Ureter (tissue), 1 donor: ENCODE measurements at places on chromosomes 7 and 10. TPM values are rescaled to one million over a fixed set of nuclear protein-coding genes. Genes with fewer than 3 reads are reported as not detected.

DNA sequence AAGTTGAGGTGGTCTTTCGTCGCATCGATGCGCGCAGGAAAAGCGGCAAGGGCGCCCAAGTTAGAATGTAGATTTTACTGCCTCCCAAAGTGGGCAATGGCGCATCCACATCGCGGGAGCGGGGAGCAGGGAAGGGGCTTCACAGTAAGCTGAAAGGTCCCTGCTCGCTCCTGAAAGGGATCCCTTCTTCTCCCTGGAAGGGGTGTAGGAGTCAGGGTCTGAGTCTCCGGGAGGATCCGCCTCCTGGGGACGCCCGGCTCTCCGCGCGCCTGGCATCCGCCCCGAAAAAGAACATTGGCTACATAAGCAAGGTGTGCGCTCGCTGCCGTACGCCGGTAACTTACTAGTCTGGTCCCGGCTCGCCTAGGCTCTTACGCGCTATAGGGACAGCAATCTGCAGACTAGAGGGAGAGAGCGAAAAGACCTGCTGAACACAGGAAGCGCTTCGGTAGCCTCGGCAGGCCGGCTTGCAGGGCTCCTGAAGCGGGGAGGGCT, 804 bp downstream of the UNC5B start:
- DNase-seq = peak; percentile 80

DNA sequence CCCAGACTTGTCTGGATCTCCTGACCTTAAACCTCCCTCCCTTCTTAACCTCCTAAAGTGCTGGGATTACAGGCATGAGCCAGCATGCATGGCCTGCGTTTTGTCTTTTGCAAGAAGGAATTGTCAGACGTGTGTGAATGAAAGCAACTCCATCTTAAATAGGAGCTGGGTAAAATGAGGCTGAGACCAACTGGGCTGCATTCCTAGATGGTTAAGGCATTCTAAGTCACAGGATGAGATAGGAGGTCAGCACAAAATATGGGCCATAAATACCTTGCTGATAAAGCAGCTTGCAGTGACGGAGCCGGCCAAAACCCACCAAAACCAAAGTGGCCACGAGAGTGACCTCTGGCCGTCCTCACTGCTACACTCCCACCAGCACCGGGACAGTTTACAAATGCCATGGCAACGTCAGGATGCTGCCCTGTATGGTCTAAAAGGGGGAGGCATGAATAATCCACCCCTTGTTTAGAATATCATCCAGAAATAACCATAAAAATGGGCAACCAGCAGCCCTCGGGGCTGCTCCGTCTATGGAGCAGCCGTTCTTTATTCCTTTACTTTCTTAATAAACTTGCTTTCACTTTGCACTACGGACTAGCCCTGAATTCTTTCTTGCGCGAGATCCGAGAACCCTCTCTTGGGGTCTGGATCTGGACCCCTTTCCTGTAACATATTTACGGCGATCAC, 41.2 kb upstream of the SDK1 start:
- no peak for DNase-seq

THNSL1 gene
- 7.7 TPM for total RNA-seq

AGAP5 gene
- total RNA-seq = 17.7 TPM

- no peak for DNase-seq
Measured at GRCh38 chr10:86729677-86730076, 26.7 kb upstream of the BMPR1A start.

- DNase-seq = no peak
Measured at GRCh38 chr10:81949283-81949682, 74.3 kb downstream of the NRG3 start.

GRCh38 chr7:101104799-101105198, 19.5 kb downstream of the TRIM56 start:
- DNase-seq = no peak

- no peak for DNase-seq
Measured at GRCh38 chr7:116977172-116977571, 23.9 kb downstream of the ST7 start.

- no peak for DNase-seq
Measured at GRCh38 chr7:100649826-100650565, 6.3 kb downstream of the ACTL6B start.

DNA sequence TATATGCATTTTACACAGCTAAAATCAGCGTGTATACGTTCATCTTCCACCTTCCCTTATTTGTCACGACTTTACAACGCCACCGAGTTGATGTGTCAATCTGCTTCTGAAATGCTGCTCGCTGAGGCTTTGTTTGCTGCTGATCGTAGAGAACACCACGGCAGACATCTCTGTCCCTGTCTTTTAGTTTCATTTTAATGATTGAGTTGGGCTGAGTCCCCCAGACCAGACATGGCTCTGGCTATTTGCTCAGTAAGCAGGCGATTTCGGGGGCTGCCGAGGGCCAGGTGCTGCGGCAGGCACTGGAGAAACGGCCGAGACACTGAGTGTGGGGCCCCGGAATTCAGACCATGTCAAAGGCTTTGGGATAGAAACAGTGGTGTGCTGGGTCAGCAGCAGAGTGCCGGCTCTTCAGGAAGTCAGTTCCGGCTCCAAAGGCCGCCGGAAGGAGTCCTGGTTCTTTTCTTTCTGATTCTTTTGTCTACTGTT, 5.0 kb downstream of the LRRC27 start:
- DNase-seq = no peak

GRCh38 chr7:118974836-118975235, 750.3 kb downstream of the ANKRD7 start:
- no peak for DNase-seq

DNA sequence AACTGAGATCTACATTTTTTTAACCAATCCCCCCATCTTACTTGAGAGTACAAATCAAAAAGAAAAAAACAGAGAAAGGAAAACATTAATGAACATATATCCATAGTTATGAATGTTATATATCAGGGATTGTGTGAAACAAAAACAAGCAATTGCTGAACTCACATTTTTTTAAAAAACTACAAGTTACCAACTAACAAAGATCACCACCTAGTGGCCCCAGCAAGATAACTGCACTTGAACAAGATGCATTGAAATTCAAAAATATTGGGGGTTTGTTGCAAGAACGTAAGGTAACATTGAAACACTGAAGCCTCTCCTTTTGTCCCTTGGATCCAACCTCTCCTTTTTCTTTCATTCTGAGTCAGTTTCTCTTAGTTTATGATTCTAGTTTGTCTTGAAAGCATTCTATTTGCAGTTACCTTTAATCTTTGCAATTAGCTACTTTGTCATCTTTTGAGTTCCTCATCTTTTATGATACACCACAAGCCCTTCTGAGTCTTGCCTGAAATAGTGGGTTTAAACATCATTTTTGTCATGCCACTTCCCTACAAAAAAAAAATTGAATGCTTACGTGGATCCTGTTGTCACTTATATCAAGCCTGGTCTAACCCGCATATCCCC, 87.3 kb upstream of the TES start:
- DNase-seq = no peak

FAM131B gene
- 0.57 TPM for total RNA-seq

DNA sequence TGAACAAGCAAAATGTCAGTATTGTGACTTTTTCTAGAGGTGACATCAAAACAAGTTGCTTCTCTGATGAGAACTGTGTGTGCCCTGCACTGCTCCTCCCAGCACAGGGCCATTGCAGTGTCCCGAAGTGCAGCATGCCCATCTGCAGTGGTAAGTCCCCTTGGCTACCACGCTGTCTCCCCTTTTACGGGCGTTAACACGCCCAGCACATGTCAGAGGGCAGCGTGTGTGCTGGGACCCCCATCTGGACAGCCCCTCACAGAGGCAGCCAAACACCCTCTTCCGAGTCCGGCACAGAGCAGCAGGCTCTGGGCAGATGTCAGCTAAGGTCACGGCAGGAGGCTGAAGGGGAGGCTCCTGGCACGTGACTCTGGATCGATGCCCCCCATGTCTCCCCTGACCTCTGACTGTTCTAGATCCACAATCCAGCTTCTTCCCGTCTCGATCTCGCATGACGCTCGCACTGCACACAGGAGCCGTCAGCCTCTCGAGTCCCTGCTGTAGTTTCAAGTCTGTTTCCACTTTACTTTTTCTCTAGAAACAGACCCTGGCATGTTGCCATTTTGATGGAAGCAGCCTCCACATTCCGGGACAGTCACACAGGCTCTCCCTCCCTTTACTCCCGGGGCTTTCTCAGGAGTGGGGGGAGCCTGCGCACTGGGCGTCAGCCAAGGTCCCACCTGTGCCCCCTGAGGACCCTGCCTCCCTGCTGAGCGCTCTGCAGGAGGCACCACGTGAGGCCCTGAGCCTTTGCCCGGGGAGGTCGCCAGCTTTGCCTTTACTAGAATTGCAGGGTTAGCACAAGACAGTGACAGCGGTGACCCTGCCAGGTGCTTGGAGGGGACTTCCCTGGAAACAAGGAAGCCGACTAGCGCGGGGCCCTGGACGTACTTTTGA, 133.8 kb downstream of the TCERG1L start:
- DNase-seq = peak; percentile 39

DNA sequence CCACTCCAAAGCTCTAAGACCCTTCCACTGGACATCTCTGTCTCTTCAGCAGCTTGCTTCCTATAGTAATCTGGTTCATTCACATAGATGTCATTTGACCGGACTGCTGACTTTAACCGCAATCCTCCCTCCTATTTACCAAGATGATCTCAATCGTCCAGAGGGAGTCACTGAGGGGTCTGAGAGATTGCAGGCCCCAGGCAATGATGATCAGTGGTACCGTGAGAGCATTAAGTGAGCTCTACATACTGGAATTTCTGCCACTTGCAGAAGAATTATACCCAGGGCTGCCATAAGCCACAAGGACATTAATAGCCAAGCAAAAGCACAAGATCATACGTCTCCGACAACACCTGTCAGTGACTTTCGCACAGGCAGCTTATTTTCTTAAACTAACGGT, 245.9 kb downstream of the SFMBT2 start:
- no peak for DNase-seq

ECHS1 gene
- 130 TPM for total RNA-seq

DNA sequence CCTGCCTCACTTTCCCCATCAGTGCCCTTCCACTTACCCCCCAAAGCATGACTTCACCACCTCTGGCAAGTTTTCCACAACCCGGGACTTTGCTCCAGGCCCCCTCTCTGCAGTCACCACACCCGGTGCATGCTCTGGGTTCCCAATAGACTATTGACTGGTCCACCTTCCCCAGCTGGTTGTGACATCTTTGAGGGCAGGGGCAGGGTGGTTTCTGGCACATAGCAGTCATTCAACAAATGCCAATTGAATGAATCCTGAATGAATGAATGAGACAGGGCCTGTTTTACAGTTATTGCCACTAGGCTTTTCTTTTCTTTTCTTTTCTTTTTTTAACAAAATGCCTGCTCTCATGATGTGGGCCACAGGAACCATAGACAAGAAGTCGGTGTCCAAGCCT, 28.8 kb upstream of the DOCK1 start:
- DNase-seq = no peak

LHFPL3 gene
- not detected for total RNA-seq

DNA sequence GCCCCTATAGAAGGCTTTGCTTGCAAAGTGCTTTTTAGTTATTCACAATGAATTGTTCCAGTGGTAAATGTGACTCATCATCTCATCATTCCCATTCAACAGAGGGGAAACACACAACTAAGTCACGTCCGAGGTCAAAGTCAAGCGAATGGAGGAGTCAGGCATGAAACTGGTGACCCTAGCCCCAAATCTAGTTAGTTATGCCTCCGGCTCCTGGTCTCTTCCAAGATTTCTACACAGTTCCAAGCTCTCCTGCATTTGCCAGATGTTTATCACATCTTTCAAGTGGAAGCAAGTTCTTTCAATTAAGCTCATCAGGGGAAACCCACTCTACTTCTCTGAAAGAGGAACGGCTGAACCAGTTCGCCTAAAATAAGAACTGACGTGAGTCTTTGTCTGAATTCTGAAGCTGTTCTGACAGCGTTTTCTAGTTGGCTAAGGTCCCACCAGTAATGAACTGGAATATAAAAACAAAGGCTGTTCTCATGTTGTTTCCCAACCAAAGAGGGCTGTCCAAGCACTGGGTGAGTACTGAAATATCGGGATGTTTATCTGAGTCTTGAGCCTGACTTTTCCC, 140.9 kb upstream of the NRBF2 start:
- DNase-seq = no peak

- DNase-seq = no peak
Measured at GRCh38 chr10:117518246-117518645, 24.3 kb upstream of the EMX2 start.

DNA sequence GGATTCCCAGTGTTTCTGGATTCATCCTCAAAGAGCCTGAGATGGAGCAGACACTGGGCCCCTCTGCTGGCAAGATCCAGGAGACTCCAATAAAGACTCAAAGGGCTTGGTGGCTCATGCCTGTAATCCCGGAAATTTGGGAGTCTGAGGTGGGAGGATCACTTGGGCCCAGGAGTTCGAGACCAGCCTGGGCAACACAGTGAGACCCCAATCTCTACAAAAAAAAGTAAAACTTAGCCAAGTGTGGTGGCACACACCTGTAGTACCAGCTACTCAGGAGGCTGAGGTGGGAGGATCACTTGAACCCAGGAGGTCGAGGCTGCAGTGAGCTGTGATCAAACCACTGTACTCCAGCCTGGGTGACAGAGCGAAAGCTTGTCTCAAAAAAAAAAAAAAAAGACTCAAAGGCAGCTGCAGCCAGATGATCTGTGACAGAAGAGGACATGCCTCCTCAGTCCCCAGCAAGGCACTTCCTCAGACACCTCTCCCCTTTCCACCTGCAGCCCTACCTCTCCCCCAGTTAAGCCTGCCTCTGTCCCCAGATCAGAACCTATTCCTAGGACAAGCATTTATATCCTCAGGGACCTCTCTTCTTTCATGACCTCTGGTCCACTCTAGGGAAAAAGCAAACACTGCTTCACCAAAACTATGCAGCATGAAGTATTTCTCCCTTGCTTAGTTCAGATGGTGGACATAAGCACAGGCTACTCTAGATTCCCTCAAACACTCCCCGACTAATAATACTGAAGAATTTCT, 27.9 kb downstream of the PDLIM1 start:
- DNase-seq = no peak

- DNase-seq = no peak
Measured at GRCh38 chr10:44771233-44771995, 139.7 kb upstream of the TMEM72 start.

- no peak for DNase-seq
Measured at GRCh38 chr7:2041496-2042367, 191.0 kb downstream of the MAD1L1 start.

INA gene
- 2.0 TPM for total RNA-seq

FAM25G gene
- total RNA-seq = not detected

DNA sequence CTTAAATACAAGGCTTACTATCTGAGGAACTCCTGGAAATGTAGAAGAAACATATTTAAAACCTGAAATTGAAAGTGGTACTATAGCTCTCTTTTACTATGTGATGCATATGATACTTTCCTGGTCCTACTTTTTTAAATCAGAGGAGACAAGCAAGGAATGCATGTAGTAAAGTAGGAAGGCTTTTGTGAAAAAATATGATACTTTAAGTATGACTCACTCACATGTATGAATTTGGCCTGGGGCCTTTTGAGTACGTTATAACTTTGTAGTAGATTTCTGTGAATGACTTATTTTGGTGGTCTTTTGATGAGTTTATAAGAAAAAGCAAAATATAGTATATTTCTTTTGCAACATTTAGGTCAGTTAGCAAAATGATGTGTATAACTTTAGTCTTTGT, 53.8 kb downstream of the TAX1BP1 start:
- DNase-seq = no peak

DNA sequence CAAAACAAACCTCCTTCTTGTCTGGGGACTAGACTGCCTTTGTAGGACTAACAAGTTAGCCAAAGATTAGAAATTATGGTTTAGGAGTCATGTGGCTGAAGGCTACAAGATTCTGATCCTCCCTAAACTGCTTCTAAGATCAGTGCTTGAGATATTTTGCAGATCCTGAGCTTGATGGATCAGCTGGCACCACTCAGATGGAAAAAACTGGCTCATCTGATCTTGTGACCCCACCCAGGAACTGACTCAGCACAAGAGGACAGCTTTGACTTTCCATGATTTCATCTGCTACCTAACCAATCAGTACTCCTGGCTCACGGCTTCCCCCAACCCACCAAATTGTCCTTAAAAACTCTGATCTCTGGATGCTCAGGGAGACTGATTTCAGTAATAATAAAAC, 271.5 kb upstream of the TAC1 start:
- no peak for DNase-seq
